Activated naive CD4-positive, alpha-beta T cell treated with anti-CD3 and anti-CD28 coated beads, Interleukin-2, amount 50 U/mL, for 72 hours (primary cell): ENCODE measurements at places on chromosomes 13 and 19. TPM values are rescaled to one million over a fixed set of nuclear protein-coding genes. Genes with fewer than 3 reads are reported as not detected.

Gene ZNF442
- 0.47 TPM for total RNA-seq

Gene ZNF527
- total RNA-seq = 5.1 TPM

DNA sequence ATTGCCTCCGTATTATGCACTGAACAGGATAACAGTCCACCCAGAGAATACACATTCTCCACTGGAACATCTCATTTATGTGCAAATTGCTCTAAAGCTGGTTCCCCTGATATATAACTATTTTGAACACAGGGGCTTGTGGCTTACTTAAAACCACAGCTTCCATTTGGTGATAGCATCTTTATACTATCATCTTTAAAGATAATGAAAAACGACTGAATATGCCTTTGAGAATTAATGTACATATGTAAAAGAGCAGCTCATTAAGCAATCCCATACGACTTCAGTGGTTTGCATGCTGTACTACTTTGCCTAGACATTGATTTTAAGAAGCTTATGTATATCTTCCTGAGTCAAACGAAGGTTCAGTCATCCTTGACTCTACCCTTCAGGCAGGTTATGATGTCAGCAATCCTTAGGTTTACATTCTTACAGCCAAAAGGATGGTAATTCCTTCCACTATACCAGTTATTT, 40.8 kb downstream of the BRD4 start:
- DNase-seq = no peak

DNA sequence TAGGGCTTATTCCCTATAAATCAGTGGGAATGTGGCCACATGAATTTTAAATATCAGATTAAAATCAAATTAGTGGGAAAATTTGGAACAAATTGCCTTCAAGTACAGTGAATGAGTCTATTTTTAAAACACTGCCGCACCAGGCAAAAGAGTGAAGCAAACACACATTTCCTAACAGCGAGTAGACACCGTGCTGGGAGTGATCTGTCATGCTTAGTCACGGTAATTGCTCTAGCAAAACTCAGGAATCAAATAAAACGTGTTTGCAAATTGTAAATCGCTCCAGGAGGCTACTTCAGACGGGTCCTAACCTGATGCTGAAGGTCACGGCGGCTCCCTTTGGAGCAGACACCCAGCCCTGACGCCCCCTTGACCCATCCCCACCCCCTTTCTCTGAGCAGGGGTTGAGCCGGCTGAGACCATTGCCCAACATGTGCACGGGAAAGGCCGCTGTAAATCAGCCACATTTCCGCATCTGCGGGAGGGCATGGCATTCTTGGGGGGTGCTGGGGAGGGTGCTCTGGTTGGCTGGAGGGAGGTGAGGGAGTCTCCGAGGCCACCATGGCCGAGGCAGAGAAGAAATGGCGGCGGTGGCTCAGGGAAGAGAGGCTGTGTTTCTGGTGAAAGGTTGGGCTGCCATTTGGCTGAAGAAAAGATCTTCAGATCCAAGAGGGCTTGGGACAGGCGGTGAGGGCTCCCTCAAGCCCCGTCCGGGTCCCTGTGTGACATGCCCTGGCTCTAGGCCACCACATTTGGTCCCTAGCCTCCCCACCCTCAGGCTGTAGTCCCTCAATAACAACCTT, 8.9 kb downstream of the CEBPA start:
- no peak for DNase-seq

DNA sequence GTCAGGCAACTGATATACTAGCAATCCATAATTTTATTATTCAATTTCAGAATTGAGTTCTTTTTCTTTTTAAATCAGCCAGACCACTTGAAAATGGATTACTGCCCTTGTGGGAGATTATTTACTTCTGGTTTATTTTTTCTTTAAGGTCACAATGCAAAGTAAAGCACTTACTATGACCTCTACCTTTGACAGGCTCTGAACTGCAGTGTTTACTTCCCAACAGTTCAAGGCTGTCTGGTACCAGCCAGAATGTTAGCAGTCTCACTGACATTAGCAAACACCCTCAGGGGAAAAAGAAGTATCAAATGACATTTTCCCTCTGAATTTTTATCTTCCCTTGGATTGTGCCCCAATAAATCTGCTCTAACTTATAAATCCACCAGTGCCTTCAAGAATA, 57.5 kb downstream of the RAP2A start:
- DNase-seq = no peak
